Effector memory CD4-positive, alpha-beta T cell (primary cell): ENCODE measurements at places on chromosomes 1 and 21.

- DNase-seq, result no peak
Observed at GRCh38 chr1:205665201-205666045, 14.9 kb downstream of the SLC45A3 start.

GRCh38 chr1:174659823-174660222 lies 212.1 kb downstream of the GPR52 start:
- no peak for DNase-seq

- no peak for DNase-seq
Observed at GRCh38 chr1:157773493-157774350, 3.2 kb downstream of the FCRL2 start.

DNA sequence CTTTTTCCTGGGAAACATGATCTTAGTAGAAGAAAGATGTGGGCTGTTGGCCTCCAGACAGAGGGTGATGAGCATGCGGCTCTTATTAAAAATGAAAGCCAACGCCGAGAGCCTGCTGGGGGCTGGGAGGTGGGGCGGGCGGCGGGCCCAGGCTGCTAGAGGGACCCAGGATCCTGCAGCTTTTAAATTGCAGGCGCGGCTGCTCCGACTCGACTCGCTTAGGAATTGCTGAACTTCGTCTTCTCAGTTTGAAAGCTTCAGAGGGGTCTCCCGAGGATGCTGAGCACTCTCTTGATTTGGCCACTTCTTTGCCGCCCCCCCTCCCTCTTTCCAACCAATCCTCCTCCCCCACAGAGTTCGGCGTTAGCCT lies 1.2 kb downstream of the AGPAT3 start:
- no peak for DNase-seq

GRCh38 chr1:205109711-205110110 lies 12.1 kb downstream of the RBBP5 start:
- no peak for DNase-seq

DNA sequence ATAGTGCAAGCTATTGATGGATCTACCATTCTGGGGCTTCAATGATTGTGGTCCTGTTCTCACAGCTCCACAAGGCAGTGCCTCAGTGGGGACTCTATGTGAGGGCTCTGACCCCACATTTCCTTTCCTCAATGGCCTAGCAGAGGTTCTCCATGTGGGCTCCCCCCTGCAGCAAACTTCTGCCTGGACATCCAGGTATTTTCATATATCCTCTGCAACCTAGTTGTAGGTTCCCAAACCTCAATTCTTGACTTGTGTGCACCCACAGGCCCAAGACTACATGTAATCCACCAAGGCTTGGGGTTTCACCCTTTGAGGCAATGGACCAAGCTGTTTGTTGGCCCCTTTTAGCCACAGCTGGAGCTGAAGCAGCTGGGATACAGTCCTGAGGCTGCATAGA lies 35.9 kb upstream of the CFHR3 start:
- DNase-seq, result no peak

DNA sequence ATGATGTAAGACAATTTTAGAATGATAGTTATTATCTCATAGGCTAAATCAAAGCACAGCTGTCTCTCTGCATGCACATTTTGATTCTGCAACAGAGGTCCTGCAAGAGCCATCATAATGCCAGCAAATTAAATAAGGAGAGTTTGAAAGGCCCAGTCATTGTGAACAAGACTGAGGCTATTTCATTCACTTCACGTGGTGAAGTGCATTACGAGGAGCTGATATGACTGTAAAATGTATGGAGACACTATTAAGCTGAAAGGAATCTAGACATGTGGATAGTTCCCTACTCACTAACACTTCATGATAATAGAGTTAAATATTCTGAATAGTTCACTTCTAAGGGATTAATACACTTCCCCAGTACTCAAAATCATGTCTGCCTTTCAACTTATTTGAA lies 299.0 kb downstream of the SMYD3 start:
- DNase-seq, result no peak

DNA sequence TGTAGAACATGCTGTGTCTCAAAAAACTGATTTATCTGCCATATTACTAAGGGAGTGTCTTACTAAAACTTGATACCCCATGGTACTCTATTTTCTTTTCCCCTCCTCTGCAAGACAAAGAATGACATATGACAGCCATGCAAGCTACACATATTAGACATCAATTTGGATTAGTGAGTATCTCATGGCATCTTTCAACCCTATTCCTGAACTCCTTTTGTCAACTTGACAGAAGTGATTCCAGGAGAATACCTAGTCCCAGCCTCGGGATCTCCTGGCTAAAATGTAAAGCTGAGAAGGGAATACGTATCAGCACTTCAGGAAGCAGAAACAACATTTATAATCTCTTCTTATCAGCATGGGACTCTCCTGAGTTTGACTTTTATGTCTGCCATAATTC lies 43.7 kb downstream of the ADGRL2 start:
- no peak for DNase-seq

GRCh38 chr1:236010443-236010842 lies 54.4 kb downstream of the NID1 start:
- DNase-seq, result no peak

GRCh38 chr1:113074237-113074636 lies 1.2 kb downstream of the LRIG2 start:
- DNase-seq, result no peak

- DNase-seq, result no peak
Observed at GRCh38 chr1:18148461-18148860, 40.9 kb downstream of the IGSF21 start.

DNA sequence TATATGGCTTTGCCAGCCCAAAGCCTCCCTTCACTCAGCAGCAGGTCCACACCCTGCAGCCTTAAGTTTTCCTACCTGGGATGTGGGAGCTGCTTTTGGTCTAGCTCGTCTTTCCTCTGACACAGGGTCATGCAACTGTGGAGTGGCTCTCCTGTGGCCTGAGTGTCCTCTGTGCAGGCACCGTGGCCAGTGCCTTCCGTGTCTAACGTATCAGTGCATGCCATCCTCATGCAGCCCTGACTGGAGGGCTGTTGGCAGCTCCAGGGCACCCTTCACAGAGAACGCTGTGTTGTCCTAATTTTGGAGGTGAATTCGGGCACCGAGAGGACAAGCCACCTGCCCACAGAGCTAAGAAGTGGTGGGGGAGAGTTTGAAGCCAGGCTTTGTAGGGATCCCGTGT lies 25.7 kb upstream of the C1orf174 start:
- DNase-seq, result no peak

DNA sequence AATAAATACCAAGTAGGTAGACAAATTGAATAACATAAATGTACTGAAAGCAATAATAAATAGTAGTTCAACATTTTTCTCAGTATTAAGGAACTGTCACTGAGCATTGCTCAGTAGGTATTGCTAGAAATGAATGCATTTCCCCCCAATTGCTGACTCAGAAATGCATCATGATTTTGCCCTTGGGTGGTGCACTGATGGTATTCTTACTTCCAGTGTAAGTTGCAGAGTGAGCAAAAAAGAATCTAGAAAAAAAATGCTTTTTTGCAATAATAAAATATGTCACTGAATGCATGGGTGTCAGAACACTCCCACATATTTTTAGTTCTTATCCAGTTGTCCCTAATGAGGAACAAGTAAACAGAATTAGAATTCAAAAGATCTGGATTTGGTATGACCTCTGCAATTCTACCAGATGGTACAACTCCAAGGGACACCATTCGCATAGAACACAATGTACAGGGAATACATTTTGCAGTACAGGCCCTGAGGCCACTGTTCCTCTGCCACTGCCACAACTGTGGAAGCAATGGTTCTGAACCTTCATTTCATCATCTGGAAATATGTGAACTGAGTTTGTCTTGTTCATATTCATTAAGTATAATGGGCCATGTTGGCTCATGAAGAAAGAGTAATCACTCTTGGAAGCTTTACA lies 78.0 kb downstream of the ATP6V1G3 start:
- no peak for DNase-seq

DNA sequence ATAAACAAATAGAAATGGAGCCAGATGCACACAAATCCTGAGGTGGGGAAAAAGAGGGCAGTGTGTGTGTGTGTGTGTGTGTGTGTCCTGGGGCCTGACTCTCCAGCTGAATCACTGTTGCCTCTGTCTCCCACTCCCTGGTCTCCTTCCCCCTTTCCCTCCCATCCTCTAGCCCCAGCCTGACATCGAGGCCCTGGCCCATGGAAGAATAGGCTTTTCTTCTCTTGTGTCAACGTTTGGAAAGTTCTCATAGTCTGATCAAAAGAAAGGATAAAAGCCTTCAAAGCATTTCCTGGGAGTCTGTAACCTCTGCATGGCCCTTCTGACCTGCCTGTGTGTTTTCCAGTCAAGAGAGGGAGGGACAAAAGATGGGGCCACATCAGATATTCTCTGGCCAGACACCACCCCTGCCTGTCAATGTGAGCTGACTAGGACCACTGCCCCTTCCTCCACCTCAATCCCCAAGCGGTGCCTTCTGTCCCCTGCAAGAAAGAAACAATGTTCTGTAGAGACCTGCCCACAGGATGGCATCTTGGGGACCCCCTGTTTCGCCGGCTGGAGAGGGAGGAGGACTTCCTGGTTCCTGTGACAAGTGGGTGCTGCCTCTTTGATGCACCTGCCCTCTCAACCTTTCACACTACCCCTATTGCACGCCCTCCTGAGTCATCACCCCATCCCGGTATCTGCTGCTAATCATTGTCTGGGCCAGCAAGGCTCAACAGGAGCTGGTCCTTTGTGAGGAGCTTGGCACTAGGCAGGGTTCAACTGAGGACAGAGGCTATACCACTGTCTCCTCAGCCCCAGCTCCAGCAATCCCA lies 16.2 kb downstream of the KCNJ10 start:
- DNase-seq, result no peak

GRCh38 chr1:248849152-248849551 lies 9.7 kb downstream of the ZNF692 start:
- no peak for DNase-seq

- DNase-seq, result no peak
Observed at GRCh38 chr1:157624471-157624870, 26.6 kb upstream of the FCRL4 start.

DNA sequence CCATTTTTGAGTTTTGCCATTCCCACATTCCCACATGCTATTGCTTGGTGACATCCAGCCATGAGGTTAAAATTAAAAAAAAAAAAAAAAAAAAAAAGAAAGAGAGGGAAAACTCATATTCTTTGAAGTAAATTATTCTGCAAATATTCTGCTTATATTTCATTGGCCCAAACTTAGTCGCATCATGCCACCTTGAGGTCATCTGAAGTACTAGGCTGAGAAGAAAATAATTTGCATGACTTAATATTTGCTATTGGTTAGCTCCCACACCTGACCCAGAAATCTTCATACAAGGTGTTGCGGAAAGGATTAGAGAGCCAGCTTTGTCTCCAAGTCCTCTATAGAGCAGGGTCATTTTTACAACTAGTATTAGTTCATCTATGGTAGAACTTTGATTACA lies 2206.0 kb downstream of the MRPL39 start:
- DNase-seq, result no peak

- DNase-seq, result no peak
Observed at GRCh38 chr1:2561898-2562895, 6.0 kb downstream of the TNFRSF14 start.

DNA sequence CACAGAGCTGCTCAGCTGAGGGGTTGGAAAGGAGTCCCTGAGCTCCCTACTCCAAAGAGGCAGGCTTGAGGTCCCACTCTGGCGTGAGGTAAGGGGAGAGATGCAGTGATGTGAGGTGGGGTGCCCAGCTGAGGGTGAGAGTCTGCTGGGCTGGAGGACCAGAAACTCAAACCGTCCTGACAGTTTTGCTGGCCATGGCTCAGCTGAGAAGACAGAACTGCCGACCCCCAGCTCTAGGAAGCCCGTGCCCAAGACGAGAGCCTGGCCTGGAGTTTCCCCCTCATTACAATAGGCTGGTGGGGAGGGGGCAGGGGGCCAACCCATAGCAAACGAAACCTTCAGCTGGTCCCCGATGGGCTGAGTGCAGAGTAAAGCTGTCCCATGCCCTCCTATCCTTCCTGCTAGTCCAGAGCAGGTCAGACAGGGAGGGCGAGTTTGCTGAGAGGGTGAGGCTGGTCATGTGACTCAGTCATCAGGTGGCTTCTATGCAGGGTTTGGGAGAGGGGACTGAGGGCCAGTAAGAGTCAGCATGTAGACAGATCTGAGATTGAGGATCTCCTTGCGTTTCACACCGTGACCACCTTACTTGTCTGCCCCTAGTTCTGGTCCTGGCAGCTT lies 129.3 kb downstream of the PRDM2 start:
- no peak for DNase-seq

DNA sequence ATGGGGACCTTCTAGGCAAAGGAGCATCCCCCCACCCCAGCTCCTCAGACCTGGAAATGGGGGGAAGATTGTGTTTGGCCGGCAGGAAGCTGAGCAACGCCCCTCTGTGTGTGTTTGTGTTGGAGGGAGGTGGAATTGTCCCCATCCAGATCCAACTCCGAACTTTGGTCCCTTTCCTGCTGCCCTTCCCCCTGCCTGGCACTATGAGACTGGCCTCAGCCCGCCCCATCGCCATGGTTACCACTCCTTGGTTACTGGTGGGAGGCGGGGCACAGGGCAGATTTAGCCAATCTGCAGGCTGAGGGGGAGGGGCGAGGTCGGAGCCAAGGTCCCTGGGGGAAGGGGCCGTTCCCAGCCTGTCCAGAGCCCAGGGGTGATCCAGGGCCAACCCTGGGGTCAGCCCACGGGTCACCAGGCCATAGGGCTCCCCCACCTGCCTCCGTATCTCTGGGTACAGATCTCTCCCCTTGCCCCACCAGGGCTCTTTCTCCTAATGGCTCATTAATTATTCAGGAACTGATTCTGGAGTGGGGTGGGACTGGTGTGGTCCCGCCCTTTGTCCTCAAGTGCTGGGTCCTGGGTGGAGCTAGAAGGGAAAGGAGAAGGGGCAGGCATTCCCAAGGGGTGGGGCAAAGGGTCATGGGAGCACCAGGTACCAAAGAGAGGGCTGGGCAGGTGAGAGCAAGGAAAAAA lies 15.2 kb downstream of the PTPRF start:
- no peak for DNase-seq

GRCh38 chr1:11940260-11940921 lies 5.9 kb downstream of the PLOD1 start:
- no peak for DNase-seq

DNA sequence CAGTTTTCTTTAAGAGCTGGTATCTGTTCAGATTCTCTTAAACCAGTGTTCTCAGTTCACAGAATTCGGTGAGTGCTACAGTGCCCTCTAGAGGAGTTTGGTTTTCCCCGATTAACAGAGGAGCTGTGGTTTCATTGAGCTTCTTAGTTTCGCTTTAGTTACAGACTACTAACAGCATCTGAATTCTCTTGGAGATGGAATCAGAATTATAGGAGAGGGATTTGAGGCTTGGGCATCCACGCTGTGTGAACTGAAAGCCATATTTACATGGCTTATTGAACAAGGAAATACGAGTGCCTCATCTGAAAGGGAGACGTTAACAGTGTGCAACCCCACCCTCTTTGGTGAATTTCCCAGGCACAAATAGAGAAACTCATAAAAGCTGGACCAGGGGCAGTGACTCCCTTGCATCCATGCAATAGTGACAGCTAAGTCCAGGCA lies 202.0 kb downstream of the USH2A start:
- DNase-seq, result no peak

DNA sequence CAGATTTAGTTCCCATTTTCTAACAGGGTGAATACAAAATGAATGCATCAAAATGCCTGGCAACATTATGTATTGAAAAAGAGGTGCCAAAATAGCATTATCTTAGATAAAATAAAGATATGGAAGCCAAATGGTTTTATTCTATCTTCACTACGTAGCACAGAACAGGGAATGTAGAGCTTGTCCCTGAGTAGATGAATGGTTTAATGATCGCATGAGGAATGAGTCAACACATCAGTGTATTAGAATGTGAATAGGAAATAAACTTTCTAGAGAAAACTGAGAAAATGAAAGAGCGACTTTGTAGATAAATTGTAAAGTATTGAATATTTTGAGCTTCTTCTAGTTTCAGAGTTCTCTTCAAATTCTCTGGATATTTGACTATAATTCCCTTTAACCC lies 74.3 kb downstream of the BRINP3 start:
- DNase-seq, result no peak
